ENCODE measurements at places on chromosomes 1 and 21.

DNA sequence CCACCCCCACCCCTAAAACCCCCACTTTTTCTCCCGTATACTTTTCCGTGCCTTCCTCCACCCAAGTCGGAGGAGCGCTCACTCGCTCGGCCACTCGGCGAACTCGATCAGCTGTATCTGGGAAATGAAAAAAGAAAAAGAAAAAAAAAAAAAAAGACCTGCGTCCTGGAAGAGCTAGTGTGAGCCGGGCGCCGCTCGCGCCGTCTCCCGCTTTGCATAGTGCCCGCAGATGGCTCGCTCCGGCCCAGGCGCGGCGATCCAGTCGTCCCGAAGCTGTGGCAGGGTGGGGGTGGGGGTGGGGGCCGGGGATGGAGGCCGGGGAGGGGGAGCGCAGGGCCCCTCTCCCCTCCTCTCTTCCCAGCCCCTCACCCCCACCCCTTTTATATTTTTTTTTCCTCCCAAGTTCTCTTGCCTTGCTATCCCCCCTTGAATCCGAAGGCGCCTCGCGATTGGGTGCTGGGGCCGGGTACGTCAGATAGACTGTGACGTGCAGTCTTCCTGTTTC lies 299 bp upstream of the PROX1 start:
- DNase-seq, result peak; percentile 95

- DNase-seq, result no peak
These were observed 26.5 kb upstream of the AVPR1B start for GRCh38 chr1:206143537-206144172.

DNA sequence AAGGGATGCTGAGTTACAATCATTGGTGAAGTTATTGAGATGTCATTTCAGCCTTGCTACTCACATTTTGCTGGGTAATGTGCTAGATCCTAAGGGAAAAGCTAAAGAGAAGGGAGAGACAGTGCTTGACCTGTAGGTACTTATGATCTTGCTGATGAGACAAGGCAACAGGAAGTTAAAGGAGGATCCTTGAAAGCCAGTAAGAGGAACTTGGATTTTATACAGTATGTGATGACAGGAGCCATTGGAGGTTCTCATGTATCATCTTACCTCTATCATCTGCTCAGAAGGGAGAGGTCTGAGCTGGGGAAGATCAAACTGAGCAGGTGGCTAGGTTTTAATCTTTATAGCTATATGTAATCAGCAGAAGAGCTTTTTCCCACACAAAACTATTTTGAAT lies 6.3 kb downstream of the APOBEC4 start:
- no peak for DNase-seq

DNA sequence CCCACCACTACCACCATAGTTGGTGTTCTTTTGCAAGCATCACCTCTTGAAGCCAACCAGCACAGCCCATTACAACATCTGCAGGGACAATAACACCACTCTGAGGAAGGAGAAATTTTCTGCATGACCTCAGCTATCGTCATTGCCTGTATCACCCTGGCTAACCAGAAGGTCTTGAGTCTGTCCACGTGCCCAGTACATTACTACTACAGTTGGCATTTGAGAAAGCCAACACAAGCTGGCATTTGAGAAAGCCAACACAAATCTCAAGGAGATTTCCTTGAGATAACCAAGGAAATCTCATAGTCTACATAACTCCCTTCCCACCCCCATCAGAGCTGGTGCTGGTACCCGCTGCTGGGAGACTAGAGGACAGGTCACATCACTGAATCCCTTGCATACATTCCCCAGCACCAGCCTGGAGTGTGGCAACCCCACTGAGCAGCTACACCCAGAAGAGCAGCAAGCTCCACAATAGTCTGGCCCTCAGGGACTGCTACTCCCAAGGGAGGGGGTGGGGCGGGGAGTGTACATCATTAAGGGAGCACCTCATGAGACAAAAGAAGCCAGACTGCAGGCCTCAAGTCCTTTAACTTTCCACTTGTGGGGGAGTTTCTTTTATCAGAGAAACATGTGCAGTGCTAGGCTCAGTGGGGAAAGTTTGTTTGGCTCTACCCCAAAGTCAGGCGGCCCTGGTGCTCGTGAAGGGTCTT lies 46.0 kb upstream of the GUCA2A start:
- DNase-seq, result no peak
